ENCODE measurements at places on chromosomes 13 and 19.

- DNase-seq = no peak
These were observed 54.0 kb downstream of the RFX2 start for GRCh38 chr19:6056282-6056741.

DNA sequence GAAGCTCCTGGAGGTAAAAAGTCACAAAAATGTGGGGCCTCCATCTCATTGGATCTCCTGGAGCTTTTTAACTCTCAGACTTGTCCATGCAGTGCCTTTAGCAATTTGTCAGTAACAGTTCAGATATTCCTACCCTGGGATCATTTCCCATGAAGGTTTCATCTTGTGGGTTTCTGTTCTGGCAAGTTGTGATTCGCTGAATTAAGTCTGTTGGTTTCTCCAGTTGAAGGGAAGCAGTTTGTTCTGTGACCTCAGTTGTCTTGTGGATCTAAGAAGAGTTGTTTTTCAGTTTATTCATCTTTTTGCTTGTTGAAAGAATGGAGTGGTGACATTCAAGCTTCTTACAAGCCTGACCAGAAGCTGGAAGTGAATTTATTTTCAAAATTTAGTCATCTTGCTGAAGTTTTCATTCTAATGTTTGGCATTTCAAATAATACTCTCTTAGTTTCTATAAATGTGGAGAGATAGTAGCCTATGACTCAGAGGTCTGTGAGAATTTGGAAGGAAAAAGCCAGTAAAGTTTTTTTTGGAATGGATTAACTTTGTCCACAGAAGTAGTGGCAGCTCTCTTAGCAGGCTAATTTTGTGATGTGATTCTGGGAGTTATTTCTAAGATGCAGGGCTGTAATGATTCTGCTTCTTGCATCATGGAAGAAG, 120.1 kb upstream of the CSNK1A1L start:
- DNase-seq = no peak

GRCh38 chr13:74904556-74904955, 577.4 kb downstream of the TBC1D4 start:
- DNase-seq = no peak

DNA sequence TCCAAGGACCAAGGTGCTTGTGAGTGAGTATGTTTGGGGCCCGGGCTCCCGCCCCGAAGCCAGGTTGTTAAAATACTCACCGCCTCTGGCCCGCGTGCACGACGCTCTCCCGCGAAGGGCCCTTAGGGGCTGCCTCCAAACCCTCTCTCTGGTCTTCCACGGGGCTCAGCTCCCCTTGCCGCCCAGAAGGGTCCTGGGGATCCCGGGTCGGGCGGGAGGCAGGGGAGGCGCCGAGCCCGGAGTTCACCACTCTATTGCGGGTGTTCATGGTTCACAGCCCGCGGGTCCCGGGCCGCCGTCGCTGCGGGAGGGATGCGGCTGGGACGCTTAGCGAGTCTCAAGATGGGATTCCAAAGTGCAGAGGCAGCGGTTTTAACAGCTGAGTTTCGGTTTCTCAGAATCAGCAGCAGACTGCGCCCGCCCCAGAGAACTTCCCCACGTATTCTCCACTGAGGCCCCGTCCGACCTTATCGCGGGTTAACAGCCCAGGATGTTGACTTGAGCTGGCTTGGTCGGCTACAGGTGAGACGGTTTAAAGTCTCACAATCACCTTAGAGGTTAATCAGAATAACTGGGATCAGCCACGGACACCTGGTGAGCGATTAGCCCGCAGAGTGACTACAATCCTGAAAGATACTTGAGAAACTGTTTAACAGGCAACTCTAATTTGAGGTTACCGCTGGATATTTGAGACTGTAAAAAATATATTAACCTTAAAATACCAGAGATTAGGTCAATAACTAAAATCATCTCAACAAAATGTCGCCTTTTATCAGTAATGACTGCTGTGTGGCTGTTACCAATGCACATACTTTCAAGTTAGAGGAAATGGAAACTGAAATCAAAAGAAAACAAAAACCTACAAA, at the start of gene EPSTI1:
TSS of gene EPSTI1 (minus strand) at position 344 of the 866 bp plus-strand sequence. CDS start at position 268, 76 bp downstream.
- DNase-seq = no peak

DNA sequence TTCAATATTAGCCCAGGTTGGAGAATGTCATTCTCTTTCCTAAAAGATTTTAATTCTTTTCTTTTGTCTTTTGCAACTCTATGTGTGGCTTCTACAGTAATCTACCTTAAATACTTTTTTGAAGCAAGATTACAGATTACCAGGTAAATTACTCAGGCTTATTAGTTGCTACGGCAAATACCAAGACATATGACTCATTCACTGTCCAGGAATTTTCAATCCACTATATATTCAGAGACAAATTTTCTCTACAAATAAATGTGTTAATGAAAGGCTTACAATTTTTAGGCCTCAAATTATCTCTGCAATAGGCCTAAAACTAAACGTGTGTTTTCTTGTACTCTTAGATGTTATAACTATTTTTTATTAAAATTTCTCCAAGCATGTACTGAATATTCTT, 631.3 kb downstream of the DIAPH3 start:
- no peak for DNase-seq

DNA sequence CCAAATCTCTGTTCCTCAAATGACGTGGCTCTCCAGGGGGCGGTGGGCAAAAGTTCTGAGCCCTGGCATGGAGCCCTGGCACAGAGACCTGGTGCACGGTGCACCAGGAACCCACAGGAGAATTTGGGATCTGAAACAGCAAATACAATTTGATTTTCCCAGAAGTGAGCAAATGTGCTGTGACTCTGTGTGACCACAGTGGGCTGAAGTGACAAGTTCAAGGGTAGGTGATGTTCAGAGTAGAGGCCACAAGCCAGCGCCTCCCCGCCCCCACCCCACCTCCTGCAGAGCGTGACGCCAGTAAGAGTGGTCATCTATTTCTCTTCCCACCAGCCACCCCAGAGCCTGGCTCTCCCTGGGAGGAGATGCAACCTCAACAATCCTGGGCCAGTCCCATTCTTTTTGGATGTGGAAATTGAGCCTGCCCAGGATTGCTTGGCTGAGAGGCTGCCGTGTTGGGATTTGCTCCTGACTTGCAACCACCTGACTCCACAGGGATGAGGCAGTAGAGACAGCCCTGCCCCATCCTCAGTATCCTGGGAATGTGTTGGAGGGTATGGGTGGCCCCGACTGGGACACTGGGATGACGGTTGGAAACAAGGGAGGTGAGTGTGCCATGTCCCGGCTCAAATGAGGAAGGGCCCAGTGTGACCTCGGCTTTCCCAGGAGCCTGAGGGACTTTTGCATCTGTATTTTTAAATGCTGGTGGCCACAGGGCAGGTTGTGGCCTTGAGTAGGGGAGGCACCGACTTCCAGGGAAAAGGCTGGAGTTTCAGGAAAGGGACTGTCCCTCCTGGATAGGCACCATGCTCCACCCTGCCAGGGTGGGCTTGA, 11.1 kb upstream of the BCL3 start:
- DNase-seq = no peak

- no peak for DNase-seq
These were observed 819.8 kb downstream of the PCDH9 start for GRCh38 chr13:66410314-66410713.

DNA sequence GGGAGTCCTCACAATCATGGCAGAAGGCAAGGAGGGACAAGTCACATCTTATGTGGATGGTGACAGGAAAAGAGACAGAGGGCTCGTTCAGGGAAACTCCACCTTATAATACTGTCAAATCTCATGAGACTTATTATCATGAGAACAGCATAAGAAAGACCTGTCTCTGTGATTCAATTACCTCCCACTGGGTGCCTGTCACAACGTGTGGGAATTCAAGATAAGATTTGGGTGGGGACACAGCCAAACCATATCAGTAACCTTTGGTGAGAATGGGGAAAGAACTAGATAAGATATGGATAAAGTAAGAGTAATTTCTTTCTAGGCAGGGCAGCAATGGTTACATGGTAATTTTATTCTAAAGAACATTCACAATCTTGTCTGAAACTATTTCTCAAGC, 344.9 kb upstream of the KLF12 start:
- DNase-seq = no peak

- DNase-seq = no peak
These were observed 61.1 kb upstream of the MCF2L start for GRCh38 chr13:112907871-112908331.

DNA sequence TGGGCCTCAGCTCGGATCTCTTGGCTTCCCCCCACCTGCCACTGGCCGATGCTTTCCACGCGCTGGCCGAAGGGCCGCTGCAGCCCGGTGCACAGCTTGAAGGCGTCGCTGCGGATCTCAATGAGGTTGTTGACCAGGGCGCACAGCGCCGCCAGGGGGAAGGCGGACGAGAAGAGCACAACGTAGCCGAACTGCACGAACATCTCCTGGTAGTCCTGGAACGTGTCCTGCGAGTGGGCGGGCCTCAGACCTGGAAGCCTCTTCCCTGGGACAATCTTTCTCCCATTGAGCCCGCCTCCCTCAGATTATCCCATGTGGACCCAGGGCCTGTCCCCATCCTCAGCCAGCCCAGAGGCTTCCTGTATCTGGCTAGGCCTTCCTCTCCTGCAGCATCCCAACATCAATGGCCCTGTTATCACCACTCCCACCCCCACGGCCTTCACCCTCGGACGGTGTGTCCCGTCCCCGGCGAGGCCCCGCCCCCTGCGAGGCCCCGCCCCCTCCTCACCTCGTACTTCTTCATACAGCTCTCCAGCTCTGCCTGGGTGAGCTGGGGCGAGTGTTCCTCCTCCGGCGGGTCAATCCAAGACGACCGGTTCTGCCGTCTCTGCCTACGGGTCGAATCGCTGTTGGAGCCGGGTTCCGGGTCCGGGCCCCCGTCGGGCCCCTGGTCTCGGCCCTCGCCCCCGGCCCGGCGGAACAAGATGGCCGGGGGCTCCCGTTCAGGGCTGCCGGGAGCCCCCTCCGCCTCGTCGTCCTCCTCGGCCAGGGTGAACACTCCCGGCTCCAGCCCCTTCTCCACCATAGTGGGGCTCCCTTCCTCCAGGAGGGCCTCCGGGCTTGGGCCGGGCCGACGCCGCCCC, 6.8 kb downstream of the ANO8 start:
- no peak for DNase-seq

DNA sequence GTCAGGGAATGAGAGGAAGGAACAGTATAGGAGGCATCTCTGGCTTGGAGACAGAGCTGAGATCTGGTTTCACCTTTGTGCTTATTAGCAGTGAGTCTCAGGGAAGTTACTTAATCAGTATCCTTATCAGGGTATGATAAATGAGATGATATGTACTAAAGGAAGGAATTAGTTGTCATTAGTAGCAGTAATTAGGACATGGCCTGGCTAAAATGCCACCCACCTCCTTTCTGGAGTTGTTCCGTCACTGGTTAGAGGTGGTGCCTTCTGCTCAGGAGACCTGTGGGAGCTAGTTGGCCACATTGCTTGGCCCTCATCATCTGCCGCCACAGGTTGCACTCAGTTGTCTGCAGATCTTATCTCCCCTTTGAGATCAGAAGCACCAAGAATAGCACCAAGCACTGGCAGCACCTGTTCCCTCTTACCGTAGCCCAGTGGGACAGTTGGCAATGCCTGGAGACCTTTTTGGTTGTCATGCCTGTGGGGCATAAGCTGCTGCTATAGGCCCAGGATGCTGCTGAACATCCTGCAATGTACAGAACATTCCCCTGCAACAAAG, 4.7 kb downstream of the GPATCH1 start:
- no peak for DNase-seq

DNA sequence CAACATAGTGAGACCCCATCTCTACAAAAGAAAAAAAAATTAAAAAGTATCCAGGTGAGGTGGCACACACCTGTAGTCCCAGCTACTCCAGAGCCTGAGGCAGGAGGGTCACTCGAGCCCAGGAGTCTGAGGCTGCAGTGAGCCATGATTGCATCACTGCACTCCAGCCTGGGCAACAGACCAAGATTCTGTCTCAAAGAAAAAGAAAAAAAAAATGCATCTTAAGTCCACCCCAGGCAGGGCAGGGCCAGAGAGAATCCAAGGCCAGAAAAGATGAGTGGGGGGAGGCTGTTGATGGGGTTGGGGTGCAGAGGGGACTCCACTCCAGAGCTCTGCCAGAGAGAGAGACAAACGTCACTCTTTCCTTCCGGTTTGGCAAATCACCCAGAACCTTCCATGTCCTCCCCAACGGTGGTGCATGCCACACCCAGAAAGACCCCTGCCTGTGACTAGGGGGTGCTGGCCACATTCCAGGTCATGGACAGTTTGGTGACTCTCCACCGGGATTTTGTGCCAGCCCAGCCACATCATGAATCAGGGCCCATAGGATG, 431 bp downstream of the FUT3 start:
- no peak for DNase-seq

- DNase-seq = no peak
These were observed 624.4 kb upstream of the KLHL1 start for GRCh38 chr13:70732611-70733010.

- DNase-seq = no peak
These were observed 77.5 kb downstream of the FNDC3A start for GRCh38 chr13:49053215-49053614.

GRCh38 chr19:12913011-12913561, 6.0 kb downstream of the SYCE2 start:
- DNase-seq = no peak

- DNase-seq = no peak
These were observed 484.6 kb downstream of the TSHZ3 start for GRCh38 chr19:30864391-30865215.

DNA sequence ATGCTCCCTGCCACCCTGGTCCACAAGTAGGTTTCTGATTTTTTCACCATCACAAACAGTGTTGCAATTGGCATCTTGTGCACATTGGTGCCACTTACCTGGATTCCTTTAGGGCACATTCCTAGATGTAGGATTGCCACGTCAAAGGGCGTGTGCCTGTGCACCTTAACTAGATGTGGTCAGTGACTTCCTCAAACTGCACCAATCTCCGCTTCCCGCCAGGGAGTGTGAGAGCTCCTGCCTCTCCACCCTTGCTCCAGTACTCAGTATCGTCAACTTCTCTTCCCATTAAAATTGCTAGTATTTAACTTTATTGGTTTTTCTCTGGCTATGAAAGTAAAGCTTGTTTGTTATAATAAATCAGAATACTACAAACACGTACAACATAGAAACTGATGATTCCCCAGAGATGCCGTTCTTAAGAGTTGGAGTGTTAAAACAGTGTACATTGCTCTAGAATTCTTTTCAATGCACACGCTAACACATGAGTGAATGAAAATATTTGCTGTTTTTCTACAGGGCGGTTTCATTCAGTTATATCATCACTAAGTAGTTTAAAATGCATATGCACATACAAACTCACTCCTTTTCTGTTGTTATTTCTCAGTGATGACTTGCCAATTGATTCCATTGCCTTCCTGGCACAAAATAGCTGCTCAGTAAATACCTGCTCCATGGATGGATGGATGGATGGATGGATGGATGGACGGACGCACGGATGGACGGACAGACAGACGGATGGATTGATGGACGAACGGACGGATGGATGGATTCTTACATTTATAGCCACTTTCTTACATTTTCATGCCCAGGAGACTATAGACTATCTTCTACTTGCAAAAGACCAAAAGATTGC, 23.4 kb downstream of the CCNE1 start:
- no peak for DNase-seq

DNA sequence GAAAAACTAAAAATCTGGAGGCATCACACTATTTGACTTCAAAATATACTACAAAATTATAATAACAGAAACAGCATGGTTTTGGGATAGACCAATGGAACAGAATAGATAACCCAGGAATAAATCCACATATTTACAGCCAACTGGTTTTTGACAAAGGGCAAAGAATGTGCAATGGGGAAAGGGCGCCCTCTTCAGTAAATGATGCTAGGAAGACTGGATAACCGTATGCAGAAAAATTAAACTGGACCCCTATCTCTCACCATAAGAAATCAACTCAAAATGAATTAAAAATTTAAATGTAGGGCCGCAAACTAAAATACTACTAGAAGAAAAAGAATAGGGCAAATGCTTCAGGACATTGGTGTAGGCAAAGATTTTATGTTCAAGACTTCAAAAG, 440.5 kb upstream of the SGCG start:
- no peak for DNase-seq

Measured in Panc1 (cell line).